ENCODE measurements at places on chromosomes 7 and 10. TPM values are rescaled to one million over a fixed set of nuclear protein-coding genes. Genes with fewer than 3 reads are reported as not detected.

DNA sequence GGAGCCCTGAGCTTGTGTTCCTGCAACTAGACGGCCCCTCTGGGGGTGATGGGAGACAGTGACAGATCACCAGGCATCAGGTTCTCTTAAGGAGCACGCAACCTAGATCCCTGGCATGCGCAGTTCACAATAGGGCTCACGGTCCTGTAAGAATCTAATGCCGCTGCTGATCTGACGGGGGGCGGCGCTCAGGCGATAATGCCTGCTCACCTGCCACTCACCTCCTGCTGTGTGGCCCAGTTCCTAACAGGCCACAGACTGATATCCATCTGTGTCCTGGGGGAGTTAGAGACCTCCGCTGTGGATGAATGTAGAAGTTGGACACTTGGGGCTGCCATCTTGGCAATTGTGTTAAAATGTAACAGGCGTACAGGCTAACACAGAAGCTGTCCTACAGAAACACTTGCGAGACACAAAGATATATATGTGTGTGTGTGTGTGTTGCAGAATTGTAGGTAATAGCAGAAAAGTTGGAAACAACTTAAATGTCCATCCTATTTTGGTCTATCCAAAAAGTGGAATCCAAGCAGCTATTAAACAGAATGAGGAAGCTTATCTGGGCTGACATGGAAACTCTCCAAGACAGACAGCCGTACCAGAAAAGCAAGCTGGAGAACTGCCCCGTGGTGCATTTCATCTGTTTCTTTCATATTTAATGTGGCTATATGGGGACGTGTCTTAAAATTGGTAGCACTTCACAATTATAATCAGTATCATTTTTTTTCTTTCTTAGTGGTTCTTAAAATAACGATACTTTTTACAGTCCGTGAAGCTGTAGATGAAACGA is 82.8 kb downstream of the MKI67 start:
- no peak for DNase-seq

GRCh38 chr10:90865401-90865800 is 6.4 kb upstream of the RPP30 start:
- DNase-seq, result no peak

- DNase-seq, result no peak
Measured at GRCh38 chr7:51517187-51517586, 200.6 kb upstream of the COBL start.

DNA sequence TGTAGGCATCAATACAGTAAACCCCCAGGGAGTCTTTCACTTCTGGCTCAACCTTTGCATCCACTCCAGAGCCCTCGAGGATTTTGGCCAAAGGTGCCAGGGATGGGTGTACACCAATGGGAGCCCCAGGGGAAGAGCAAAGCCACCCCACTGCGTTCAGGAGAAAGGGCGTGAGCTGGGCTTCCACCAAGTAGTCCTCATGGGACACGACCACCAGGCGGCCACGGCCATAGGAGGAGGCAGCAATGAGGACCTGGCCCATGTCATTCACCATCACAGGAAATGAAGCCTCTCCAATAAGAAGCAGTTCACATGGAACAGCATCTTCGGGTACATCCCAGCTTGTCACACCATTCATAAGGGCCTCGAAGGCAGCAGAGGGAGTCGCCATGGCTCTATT is 25.8 kb downstream of the TCAF1 start:
- no peak for DNase-seq

- no peak for DNase-seq
Measured at GRCh38 chr7:139562961-139563565, 39.6 kb downstream of the CLEC2L start.

The PLEKHA8 gene
- polyA plus RNA-seq, result 12.7 TPM
